Mesothelial cell of epicardium (in vitro differentiated cells): ENCODE measurements at places on chromosomes 11 and 22.

- no peak for DNase-seq
Observed at GRCh38 chr22:47589271-47590250, 827.1 kb downstream of the TBC1D22A start.

GRCh38 chr11:103380031-103380430 is 270.8 kb downstream of the DYNC2H1 start:
- no peak for DNase-seq

GRCh38 chr11:100857236-100858005 is 170.3 kb downstream of the ARHGAP42 start:
- no peak for DNase-seq

GRCh38 chr22:45090497-45090910 is 73.2 kb upstream of the NUP50 start:
- no peak for DNase-seq

GRCh38 chr22:23073526-23074229 is 3.4 kb downstream of the GNAZ start:
- no peak for DNase-seq

DNA sequence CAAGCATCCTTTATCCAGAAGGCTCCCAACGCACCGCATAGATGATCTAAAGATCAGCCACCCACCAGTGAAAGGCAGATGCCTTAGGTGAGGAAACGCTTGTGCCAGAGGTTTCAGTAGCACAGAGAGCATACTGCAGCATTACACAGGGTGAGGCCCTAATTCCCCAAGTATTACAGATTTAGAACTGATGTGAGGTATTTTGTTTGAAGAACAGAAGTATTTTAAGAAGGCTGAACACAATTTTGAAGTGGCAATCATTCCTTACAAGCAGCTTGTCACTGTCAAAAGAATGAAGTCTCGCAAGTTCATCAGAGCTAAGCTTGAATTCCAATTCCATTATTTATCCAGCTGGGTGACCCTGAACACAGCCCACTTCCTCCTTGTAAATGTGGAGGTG is 70.0 kb upstream of the FAT3 start:
- no peak for DNase-seq

- DNase-seq = no peak
Observed at GRCh38 chr11:94770563-94771120, 2.5 kb downstream of the AMOTL1 start.

DNA sequence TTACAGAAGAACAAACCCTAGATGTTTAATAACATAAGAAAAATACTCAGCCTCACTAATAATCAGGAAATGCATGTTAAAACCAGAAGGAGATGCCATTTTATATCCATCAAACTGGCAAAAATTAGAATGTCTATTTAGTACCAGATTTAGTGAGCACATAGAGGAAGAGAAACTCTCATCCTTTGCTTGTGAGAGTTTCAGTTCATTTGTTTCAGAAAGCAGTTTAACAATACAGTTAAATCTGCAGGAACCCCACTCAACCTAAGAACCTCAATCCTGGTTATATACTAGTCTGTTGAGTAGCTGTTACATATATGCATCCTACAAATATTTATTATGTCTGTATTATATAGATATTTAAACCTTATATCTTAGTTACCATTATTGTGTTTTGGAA is 172.6 kb downstream of the WNT11 start:
- DNase-seq = no peak

DNA sequence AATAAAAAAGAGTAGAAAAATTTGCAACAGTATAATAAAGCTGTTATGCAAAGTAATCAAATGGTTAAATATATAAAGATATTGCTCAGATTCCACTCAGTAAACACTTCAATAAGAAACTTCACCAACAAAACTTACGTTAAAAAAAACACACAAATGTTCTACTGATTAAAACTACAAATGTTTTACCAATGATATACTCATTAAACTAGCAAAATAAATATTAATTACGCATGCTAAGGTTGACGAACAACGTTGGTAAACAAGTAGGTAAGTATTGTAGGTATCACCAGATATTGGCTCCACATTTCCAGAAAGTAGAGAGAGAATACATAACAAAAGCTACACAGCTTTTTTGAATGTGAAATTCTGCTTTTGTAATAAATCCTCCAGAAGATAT is 12.6 kb downstream of the RDX start:
- DNase-seq = no peak

GRCh38 chr11:118917481-118918127 is 8.1 kb downstream of the BCL9L start:
- DNase-seq = peak; percentile 16

- no peak for DNase-seq
Observed at GRCh38 chr11:132142554-132142953, 772.1 kb downstream of the NTM start.

DNA sequence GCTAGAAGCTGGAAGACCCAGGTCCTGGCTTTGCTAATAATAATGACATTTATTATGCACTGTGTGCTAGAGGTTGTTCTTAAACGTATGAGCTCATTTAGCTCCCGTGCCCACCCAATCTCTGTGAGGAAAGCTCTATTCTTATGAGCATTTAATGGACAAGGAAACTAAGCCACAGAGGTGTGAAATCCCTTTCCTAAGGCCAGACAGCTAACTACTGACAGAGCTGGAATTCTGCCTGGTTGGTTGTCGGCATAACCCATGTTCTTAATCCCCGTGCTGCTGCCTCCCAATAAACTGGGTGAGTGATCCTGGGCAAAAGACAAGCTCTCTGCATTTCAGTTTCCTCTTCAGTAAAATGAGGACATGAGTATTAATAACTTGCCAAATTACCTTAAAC is 49.4 kb downstream of the SNX19 start:
- no peak for DNase-seq

- no peak for DNase-seq
Observed at GRCh38 chr11:129018991-129019390, 76.3 kb upstream of the TP53AIP1 start.

- DNase-seq = no peak
Observed at GRCh38 chr11:104306862-104307474, 143.0 kb upstream of the PDGFD start.

GRCh38 chr11:125082611-125083311 is 19.7 kb downstream of the SLC37A2 start:
- DNase-seq = no peak

DNA sequence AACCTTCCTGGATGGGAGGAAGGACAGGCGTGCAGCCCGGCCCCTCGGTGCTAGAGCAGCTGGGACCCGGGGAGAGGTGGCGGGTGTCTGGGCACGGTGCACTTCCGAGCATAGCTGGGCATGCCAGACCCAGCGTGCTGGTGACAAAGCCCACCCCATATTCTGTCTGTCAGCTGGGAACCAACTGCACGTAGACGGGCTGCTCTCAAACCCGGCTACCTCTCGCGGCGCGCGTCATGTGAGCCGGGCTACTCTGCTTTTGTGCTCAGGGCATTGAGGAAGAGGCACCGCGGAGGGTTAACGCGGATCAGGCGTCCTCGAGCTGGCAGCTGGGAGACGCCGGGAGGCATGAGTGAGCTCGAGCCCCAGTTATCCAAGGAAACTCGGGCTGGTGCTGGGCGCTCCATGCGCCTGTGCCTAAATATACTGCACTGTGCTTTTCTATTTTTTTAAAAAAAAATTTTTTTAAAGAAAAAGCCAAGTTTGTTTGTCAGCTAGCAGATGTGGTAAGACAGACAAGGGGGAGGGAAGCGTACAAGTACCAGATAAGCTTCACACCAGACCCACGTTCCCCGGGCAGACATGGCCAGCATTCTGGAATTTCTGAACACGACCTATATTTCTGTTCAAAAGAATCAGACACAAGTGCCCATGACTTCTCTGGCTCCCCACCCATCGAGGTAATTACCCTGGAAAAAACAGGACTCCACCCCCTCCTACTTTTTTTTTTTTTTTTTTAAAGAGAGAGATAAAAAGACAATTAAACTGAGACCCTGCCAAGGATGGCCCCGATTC is 425.6 kb downstream of the SHANK2 start:
- DNase-seq = no peak

- no peak for DNase-seq
Observed at GRCh38 chr22:46726066-46726985, 11.7 kb downstream of the CERK start.

GRCh38 chr11:99015634-99016454 is 4.9 kb upstream of the CNTN5 start:
- DNase-seq = no peak

- no peak for DNase-seq
Observed at GRCh38 chr11:27754035-27755017, 54.1 kb upstream of the BDNF start.

DNA sequence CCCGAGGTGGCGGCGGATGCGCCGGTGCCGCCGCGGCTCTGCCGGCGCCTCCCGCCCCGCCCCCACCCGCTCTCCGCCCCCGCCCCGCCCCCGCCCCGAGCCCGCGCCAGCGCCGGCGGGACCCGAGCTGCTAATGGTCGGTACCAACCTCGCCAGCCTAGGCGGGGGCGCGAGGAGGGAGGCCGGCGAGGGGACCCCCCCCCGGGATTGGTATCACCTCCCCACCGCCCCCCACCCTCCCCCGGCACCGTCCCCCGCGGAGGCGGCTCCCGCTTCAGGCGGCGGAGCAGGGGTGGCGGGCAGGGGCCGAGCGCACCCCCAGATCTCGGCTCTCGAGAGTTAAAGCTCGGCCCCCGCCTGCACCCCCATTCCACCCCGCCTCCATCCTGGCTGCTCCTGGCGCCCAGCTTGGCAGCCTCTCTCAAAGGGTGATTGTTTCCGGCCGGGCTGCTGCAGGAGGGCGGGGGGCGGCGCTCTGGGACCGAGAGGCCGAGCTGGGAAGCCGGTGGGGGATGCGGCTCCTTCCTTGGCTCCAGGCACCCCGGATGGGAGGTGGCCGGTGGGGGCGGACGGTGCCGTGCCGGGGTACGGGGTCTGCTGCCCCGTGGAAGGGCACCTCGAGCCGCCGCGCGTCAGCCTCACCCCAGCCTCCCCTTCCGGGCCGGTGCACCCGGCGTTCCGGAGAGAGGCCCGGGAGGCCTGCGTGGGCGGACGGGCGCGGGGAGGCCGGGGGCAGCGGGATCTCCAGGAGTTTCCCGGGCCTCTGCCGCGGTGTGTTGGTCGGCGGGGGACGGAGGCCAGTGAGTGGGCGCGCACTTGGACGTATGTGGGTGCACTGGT is at the start of gene B3GAT1:
Gene B3GAT1, minus strand, starts transcription at position 40 of the 840 bp plus-strand sequence. CDS start 24,583 bp downstream, outside the sequence.
- no peak for DNase-seq

DNA sequence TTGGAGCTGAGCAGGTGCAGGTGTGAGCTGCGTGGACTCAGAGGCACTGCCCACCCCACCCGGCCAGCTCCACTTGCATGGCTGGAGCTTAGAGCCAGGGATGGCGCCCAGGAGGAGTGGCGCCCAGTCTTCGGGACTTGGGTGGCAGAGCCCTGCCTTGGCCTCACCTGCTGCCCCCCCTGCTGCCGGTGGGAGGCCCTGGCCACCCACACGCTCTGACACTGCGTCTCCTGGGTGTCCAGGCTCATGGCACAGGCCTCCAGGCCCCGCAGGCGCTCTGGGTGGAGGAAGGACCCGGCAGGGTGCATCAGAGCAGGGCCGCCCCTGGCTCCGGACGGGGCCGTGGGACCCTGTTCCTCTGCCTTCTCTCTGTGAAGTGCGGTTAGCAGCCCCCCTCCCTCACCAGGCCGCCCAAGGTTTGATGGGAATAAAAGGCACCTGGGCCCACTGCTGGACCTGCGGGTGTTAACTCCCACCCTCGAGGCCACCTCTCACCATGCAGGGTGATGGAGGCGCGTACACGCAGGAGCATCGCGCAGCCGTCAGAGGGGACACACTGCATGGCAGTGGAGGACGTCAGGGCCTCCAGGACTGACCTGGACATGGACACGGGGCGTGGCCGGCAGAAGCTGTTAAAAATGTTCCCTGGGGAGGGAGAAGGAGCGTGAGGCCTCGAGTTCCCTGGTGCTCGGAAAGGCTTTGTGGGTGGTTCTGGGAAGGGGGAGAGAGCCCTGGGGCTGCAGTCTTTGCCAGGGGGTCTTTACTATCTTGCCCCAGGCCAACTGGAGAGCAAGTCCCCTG is 11.8 kb downstream of the IL17REL start:
- DNase-seq = no peak

- no peak for DNase-seq
Observed at GRCh38 chr11:61888590-61888989, 2.8 kb downstream of the FADS3 start.

- no peak for DNase-seq
Observed at GRCh38 chr11:32440916-32441315, 5.6 kb upstream of the WT1 start.
